ENCODE measurements at places on chromosomes 5 and 9.

GRCh38 chr5:160287378-160288051, 24.8 kb downstream of the CCNJL start:
- no peak for DNase-seq

DNA sequence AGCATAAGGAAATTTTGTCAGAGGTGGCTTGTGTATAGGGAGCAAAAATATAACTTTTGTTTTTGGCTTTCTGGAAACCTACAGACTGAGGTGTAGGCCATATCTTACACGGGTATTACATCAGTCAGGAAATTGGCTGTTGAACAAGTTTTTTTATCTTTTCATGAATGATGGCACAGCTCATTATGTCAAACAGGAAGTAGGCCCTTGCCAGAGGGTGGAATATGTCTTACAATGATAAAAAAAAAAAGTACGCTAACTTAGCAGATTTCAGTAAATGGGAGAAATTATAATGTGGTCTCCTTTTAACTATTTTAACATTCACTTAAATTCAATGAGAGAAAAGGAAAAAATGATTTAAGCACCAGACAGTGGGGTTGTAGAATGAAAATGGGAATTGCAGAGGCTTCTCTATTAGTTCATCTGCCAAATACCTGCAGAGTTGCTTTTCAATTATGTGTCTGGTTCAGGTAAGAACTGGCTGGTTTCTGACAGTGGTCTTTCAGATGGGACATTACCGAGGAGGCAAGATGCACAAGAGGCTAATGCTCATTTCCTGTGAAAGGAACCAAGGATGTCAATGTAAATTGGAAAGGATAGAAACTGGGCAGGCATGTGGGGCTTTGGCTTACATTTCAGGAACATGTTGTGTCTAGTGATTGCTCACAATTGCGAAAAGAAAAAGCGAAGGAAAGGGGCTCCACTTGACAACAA, 169.9 kb downstream of the NNT start:
- no peak for DNase-seq

- no peak for DNase-seq
These were observed 6.2 kb downstream of the SEMA4D start for GRCh38 chr9:89491694-89492093.

DNA sequence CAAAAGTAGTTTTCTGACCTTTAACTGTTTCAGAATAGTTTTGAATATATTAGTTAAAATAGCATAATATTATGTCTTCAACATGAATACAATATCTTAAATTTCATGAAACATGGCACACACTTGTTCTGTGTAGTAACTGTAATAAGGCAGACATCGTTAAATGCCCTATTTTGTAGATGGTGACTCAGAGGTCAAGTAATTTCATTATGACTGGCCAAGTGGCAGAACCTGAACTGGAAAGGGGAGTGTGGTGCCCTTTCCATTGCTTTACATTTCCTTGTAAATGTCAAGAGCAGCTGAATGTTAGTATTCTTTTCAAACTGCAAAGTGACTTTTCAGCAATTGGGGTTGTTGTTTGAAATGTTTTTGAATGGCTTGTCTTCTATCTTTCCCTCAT, 201.2 kb upstream of the CDKN2B start:
- DNase-seq, result no peak

DNA sequence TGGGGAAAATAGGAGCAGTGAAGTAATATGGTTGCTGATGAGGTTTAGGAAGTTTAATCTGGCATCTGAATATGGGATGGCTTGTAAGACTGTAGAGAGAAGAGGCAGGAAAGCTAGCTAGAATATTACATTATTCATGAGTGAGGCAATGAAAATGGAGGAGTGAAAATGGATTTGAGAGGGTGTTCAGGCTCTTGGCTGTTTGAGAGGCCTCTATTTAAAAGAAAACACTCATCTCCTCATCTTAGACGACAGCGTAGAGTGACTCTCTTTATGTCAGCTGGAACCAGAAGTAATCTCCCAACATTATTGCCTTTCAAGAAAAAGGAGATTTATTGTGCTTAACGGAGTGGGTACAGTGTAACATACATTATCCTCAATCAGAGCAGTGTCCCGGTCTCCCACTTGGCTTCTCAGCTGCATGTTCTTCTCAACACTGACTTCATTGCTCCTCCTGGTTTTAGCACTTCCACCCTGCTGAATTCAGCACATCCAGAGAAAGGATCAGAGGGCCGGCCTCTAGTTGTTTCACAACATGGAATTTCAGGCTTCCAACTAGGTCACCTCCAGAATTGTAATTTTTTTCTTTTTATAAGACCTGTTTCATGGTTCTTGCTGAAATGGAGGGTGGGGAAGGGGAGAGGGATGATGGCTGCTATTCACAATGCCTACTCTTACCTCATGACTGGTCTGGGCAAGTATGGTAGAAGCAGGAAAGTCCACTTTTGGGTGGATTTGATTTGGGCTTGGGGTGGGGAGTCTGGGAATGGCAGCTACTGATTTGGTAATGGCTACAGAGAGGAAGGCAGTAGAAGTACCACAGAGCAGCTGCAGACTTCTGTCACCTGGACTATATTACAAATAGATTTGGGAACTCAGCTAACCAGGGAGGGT, 52.9 kb upstream of the KIAA1958 start:
- no peak for DNase-seq

DNA sequence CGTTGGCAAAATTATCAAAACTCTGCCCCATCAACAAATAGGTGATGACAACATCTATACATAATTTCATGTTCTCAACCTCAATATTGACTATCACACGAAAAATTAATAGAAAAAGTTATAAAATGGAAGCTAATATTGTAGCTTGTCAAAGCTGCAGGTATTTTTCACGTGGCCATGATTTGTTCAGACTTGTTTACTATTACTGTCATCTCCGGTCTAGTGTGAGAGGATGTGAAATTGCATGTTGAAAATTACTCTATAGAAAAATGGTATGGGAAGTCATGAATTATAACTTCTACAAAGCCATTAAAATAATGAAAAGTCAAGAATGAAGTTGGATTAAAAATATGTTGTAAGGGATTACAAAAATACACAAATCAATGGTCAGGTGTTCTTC, 385.8 kb downstream of the PTPRD start:
- no peak for DNase-seq
